ENCODE measurements at places on chromosomes 3 and 15.

- DNase-seq = no peak
These were observed 261.4 kb downstream of the FOXP1 start for GRCh38 chr3:71322154-71322553.

GRCh38 chr3:57078635-57079473, 18.4 kb downstream of the SPATA12 start:
- no peak for DNase-seq

DNA sequence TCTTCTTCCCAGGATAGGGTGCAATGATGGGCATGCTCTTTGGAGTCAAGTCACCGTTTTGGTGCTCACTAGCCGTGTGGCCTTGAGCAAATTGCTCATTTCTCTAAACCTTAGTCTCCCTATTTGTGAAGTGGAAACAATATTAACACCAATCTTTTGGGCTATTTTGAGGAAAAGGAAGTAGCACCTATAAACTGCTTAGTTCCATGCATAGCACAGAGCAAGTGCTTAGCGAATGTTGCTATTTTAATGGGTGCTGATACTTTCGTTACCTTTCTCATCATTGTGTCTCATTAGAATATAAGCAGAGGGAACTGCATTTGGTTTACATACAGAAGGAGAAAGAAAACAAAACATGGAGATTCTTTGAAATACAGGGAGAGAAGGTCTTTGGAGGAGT, 66.1 kb downstream of the BOC start:
- no peak for DNase-seq

- no peak for DNase-seq
These were observed 200.8 kb upstream of the TMCO5A start for GRCh38 chr15:37733628-37734027.

- DNase-seq = peak; percentile 21
These were observed 30.0 kb upstream of the NR2E3 start for GRCh38 chr15:71780115-71780976.

- no peak for DNase-seq
These were observed 366 bp downstream of the TM6SF1 start for GRCh38 chr15:83107841-83108181.

DNA sequence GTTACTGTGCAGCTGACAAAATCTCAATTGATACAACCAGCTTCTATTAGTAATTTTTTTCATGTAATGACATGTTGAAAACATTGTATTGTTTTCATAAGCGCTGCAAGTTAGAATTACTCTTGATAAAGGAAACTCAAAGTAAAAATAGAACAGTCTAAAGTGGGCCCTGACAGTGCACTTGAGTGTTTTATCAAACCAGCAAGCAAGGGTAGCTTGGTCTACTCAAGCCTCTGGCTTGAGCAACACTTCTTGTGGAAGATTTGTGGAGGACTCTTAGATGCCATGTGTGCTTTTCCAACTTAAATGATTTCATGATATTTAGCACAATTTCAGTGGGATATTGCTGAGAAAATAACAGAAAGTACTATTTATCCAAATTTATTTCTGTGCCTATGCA, 575.7 kb upstream of the ZNF717 start:
- DNase-seq = no peak

DNA sequence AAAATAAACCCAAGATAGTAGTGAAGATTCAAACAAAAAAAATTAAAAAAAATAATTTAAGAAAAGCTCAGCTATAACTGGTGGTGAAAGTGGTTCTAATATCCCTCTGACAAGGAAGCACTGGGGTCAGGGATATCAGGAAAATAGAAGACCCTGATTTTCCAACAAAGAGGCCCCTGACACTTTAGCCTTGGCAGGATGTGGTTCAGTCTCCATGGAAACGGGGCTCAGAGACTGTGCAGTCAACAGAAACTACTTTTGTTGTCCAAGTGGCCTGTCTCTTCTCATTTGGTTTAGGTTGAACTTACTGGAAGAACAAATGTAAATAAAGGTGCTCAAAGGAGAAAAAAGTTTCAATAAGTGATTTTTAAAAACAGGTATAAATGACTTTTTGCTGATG, 27.2 kb downstream of the INTS14 start:
- DNase-seq = no peak

DNA sequence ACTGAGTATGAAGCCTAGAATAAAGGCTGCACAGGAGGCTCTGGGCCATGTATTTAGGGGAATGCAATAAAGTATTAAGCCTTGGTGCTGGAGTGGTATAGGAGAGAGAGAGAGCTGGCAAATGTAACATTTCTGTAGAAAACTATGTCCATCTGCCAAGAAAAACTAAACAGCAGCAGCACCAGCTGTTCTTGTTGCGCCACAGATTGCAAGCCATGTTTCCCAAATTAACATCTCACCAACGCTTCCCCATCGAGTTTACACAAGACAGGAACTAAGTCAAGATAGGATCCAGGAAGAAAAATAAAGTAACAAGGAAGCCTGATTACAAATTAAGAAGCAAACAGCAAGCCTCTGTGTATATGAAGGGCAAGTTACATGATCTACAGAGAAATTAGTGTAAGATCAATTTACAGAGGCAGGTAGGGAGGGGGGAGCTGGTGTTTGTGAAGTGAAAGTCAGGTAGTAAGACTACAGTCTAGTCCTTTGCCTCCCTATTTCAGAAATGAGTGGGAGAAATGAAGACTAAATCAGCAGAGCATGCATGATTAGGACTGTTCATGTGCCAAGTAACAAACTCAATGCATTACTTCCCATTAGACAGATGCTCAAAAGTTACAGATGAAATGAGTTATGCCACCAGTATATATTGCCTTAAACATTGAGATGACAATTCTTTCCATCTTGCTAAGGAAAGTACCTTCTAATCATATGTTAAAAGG, 900.5 kb downstream of the EPHA3 start:
- DNase-seq = no peak

DNA sequence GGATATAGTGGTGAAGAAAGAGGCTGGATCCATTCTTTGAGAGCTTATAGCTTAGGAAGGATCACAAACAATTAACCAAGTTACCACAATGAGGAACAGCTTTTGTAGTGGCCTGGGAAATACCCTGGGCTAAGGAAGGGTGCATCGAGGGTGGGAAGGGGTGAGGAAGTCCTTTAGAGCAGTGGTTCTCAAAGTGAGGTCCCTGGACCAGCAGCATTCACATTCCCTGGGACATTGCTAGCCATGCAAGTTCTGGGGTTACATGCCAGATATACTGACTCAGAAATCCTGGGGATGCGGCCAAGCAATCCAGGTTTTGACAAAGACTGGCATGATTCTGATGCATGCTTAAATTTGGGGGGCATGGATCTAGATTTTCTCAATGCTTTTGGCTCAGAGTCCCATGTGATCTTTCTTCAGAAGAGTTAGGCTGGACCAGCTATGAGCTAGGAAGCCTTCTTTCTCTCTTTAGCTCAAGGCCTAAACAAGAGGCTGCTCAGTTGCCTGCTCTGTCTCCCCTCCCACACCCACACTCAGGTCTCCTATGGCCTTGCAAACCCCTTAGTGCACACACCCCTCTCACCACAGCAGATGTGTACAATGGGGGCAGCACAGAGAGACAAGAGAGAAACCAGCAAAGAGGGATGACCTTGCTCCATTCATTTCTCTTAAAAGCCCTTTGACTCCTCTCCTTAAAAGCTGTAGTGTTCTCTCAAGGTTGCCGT, 1.8 kb upstream of the CCR1 start:
- no peak for DNase-seq

DNA sequence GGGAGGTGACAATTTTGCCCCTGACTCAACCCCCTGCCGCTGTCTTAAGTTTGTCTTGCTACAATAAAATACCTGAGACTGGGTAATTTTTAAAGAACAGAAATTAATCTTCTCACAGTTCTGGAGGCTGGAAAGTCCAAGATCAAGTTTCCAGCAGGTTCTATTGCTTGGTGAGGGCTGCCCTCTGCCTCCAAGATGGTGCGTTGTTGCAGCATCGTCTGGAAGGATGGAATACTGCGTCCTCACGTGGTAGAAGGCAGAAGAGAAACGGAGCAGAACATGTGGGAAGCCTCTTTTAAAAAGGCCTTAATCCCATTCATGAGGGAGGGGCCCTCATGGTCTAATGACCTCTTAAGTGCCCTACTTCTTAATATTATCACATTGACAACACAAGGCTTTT, 87.3 kb upstream of the SNTN start:
- no peak for DNase-seq

DNA sequence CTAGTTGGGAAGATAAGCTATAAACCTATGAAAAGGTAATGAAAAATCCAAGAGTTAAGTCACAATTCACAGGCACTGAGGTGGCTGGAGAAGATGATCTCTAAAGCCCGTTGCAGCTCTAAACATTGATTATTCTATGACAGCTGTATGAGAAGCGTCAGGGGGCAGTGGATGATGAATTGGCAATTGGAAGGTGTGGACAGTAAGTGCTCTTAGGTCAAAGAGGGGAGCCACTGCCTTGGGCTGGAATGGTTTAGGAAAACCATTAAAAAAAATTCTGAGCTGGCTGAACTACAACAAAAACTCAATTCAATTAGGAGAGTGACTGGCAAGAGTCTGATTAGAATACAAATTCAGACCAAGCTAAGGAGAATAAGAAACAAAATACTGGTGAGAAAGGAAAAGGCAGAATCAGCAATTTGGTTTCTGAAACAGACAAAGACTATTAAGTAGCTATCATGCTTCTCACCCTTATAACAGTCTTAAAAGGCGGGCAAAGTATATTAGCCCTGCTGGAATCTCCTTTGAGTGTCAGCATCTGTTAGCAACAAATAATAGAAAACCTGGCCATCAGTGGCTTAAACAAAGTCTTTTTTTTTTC, 8.8 kb upstream of the NMD3 start:
- no peak for DNase-seq

DNA sequence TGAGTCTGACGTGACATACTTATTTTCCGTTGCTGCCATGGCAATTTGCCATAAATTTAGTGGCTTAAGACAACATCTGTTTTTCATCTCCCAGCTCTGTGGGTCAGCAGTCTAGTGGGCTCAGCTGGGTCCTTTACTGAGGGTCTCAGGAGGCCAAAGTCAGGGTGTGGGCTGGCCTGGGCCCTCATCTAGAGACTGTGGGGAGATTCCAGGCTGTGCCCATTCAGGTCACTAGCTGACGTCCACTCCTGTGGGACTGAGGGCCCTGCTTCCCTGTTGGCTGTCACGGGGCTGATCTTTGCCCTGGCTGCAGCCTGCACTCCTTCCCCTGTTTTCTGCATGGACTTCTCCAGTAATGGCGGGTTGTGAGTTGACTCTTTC, 19.1 kb downstream of the FGD5 start:
- no peak for DNase-seq

GRCh38 chr3:73832426-73832825, 207.7 kb upstream of the PDZRN3 start:
- DNase-seq = no peak

GRCh38 chr3:174951498-174952005, 92.4 kb downstream of the NAALADL2 start:
- DNase-seq = no peak

DNA sequence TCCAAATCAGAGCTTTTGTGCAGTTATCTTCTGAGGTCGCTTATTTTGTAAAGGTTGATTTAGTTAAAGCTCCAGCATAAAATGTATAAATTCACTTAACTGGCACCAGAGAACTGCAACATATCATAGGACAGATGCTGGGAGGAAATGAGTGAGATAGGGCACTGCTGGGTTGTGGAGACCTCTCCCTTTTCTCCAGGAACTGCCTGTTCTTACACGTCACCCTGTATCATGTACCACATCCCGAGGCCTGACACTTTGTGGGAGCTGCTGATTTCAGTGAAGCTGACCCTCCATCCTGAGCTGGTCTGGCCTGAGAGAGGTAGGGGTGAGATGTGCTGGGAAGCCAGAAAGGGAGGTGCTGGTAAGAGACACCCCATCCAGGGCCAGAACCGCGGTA, 213.8 kb upstream of the FEZF2 start:
- no peak for DNase-seq
